ENCODE measurements at places on chromosomes 7 and 10. TPM values are rescaled to one million over a fixed set of nuclear protein-coding genes. Genes with fewer than 3 reads are reported as not detected.

The TSPAN33 gene
- 14.3 TPM for total RNA-seq

The PRKAG2 gene
- total RNA-seq: 20.8 TPM

The GIMAP2 gene
- 0.07 TPM for total RNA-seq

The KLLN gene
- 0.06 TPM for total RNA-seq

The IL2RA gene
- total RNA-seq: not detected

- no peak for DNase-seq
Measured at GRCh38 chr10:78712147-78712546, 356.6 kb upstream of the ZMIZ1 start.

DNA sequence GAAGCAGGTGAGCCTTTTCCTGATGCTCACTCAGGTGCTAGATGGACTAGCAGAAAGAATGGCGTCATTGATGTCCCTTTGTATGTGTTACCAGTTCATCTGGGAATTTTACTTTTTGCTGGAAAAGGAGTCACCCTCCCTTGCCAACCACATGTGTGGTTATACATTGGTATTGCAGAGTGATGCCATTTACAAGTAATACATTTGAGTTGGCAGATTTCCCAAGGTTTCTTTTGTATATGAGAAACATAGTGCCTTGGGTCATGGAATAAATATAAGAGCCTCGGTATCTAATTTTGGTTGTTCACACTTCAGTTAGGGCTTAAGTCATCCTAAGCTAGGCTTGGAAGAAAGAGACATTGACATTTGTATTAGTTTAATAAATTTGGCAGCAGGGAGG, 10.4 kb upstream of the ATXN7L1 start:
- DNase-seq: no peak

DNA sequence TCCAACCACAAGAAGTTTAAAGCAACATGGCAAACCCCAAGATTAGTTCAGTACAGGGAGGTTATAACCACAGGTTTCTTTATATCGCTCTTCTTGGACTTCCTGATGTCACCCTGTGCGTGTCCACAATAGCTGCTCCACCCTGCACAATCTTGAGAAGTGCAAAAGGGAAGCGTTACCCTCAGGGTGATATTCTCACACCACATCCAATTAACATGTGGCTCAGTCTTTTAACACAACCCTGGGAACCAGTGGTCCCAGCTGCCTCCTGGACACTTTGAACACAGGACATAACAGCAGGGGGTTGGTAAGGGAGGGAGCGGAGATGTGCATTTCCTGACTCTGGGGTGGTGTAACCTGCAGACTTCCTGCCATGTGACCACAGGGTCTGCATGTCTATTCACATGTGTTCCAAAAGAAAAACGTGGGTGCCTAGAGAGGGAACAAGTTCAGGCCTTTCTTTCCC, 64.6 kb downstream of the GSAP start:
- no peak for DNase-seq

DNA sequence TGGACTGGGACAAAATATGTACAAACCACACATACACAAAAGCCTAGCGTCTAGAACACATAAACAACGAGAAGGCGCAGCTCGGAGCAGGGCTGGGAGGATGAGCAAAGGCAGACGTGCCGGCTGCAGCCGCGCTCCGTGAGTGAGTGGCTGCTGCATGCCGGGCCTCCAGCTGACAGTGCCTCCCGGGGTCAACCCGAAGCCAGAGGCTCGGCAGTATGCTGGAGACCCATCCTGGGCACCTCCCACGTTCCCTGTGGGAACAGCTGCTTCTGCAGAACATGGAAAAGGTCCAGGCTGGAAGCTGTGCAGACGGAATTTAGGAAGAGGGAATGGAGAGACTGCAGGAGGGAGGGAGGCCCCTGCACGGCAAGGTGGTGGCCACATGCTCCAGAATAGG, 3.6 kb upstream of the GPR146 start:
- no peak for DNase-seq

DNA sequence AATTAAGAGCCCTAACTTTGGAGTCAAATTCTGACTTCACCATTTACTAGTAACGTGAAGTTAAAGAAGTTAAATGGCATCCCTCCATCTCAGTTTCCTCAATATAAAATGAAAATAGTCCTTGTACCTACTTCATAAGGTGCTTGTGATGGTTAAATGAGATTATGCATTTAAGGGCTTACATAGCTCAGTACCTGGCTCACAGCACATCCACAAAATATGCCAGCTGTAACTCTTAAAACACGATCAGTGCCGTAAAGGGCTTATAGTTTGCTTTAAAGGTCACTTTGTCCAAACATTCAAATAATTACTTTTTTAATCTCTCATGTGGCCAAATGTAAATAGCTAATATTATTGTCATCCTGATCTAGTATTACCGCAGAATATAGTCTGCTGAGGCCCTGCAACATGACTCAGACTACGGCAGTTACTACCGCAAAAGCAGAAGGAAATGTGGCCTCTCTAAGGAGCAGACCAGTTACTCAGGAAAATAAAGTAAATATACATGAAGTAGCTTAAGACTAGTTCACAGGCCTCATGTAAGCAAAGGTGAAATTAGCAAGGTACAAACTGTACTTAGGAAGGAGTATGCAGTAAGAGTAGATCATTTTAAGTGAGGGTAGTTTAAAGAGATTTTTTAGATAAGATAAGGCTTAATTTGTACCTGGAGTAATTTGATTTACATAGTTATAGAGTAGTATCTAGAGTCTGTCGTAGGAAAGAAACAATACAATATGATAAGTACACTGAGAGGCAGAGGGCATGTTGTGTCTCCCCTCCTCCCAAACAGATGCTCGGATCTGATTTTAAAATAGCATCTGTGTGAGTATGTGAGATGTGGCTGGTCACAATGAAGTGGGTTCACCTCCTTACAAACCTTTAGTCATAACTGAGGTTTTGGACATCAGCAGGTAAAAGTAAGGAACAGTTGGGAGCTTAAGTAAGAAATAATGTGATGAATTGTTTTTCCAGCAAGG, 13.1 kb downstream of the CASP2 start:
- no peak for DNase-seq

GRCh38 chr10:94083662-94084265, 90.0 kb downstream of the PLCE1 start:
- DNase-seq: no peak

- DNase-seq: no peak
Measured at GRCh38 chr7:140300243-140301136, 97.8 kb downstream of the SLC37A3 start.

DNA sequence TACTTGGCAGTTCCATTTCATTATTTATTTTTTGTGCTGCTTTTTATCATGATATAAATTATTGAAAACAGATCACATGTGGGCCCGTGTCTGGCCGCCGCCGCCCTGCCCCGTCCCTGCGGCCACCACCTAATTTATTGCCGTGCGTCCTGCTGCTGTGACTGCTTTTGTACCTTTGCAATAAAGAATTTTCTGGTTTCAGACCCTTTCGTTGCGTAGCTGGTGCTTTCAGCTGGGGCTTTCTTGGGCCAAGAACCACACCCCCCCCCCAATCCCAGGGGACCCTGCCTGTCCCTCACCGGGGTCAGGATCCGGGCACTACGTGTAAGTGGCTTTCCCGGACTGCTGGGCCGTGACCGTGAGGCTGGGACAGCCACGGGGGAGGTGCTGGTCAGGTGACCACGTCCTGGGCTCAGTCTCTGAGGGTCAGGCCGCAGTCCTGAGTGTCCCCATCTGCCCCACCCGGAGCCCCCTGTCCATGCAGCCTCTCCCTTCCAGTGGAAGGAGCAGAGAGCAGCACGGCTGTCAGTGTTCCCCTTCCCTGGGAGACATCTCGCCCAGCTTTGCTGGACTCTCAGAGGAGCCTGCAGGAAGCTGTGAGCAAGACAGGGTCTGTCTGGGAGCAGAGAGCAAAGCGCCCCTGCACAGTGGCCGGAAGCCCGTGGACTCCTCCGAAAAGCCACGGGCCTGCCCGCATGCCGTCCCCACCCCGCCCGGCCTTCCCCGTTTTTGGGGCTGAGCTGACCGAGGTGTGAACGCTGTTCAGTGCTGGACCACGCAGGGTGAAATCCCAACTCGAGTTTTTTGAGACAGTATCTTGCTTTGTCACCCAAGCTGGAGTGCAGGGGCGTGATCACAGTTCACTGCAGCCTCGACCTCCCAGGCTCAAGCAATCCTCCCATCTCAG, 12.6 kb downstream of the MAFK start:
- DNase-seq: no peak

DNA sequence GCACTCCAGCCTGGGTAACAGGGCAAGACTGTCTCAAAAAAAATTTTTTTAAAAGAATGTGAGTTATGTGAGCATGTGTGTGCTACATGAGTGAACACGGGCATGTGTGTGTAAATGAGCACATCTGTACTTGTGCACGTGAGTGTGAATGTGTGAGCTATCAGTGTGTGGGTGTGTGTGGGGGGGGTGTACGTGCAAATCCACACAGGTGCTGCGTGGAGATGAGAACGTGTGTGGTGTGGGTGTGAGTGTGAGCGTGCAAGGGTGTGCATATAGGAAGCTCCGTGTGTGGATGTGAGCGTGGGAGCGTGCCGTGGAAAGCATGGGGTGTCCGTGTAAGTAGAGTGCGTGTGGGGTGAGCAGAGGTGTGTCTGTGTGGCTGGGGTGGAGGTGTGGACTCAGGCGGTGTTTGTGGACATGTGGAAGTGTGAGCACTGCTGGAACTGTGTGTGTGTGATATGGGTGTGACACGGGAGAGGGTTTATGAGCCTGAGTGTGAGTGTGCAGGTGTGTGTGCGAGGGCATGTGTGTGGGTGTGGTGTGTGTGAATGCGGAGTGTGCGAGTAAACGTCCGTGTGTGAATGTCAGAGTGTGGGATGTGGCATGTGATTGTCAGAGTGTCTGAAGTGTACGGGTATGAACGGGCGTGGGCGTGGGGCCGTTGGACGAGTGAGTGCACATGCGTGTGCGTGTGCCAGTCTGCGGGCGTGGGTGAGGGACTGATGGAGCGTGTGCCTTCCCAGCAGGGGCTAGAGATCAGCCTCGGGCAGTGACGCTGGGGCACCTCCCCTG, 45.9 kb upstream of the TNRC18 start:
- no peak for DNase-seq

DNA sequence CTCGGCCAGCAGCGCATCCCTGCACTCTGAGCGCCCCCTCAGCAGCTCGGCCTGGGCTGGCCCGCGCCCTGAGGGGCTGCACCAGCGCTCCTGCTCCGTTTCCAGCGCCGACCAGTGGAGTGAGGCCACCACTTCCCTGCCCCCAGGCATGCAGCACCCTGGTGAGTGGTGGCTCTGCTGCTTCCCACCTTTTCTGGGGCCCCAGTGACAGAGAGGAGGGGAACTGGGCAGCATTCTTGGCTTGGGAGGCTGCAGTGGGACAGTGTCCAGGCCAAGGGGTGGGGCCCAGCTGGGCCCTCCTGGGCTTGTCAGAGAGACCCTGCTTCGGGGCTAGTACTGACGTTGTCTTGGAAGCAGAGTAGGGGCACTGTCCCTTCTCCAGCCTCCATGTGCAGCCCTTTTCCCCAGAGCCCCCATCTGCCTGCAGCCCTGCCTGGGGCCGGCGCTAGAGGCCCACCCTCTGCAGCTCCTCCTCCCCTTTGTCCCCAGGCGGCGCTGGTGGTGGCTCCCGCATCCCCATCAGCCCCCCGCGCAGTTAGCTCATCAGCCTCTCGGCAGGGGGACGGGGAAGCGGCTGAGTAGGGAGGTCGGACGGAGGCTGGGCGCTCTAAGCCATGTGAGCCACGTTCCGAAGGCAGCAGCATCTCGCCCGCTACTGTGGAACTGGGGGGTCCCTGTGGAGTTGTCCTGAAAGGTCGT, 29.2 kb downstream of the GBX1 start:
- DNase-seq: no peak
